Kidney epithelial cell (primary cell): ENCODE measurements at places on chromosomes 5 and 9. TPM values are rescaled to one million over a fixed set of nuclear protein-coding genes. Genes with fewer than 3 reads are reported as not detected.

Gene LCN1
- not detected in 2 replicates for total RNA-seq

Gene LHX3
- total RNA-seq, result not detected in 2 replicates

Gene GCNT4
- total RNA-seq, result 3.2 and 3.8 TPM in 2 replicates

Gene GPX3
- total RNA-seq, result 5.5 and 6.3 TPM in 2 replicates

DNA sequence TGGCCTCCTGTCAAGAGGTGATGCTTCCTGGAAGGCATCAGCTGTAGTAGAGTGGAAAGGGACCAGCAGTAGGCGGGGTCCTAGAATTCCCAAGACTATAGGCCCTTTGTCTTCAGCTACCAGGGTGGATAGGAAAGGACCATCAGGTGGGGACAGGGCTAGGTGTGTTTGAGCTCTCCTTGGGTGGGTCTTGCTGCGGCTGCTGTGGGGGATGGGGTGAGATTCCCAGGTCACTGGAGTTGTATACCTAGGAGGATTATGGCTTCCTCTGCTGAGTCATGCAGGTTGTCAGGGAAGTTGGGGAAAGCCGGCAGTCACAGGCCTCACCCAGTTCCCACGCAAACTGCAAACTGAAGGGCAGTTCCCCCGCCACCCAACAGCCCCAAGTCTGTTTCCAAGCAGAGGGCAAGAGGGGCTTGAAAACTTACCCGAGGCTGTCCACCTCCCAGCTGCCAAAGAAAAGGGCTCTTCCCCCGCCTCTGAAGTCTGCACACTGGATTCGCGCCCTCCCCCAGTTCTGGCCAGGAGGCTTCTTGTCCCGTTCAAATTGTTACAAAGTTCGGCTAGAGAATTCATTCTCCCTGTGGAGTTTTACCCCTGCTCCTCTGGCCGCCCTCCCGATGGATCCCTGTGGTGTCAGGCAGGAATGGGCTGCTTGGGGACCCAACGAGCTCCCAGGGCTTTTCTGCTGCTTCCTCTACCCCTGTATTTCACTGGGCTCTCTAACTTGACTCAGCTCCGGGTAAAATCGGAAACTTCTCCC, 23.0 kb upstream of the ECM2 start:
- DNase-seq, result no peak

- DNase-seq, result no peak
These were observed 35.3 kb downstream of the CLINT1 start for GRCh38 chr5:157823655-157824054.

DNA sequence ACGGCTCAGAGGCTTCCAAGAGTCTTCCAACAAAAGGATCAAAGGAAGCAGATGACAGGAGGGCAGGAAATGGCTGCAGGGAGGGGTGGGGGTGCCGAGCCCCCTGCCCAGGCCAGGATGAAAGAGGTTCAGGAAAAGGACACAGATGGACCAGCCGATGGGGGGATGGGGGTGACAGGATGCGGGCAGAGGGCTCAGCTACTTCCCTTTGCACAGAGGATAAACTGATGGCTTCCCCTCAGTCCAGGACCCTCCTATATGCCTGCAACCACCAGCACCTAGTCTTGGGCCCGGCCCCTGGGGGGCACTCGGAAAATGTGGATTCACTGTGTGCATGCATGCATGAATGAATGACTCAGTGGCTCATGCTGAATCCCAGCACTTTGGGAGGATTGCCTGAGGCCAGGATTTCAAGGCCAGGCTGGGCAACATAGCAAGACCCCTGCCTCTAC, 148.2 kb downstream of the C9orf50 start:
- DNase-seq, result no peak

- no peak for DNase-seq
These were observed 1.2 kb upstream of the IL11RA start for GRCh38 chr9:34650816-34651215.

DNA sequence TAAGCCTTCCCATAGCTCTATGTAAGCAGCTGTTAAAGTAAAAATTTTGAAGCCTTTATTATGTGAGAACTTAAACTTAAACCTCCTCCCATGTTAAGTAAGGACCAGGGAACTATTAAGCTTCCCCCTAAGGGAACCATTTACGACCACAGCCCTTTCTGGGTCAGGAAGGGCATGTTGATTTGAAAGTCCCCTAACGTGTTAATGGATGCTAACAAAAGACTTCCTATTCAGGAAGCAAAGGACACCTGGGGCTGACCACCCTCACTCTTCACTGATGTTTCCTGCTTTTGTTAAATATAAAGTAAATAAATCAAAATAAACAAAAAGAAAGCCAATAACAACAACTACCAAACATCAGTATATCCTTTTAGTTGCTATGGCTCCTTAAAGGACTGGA, 170.6 kb upstream of the RFX3 start:
- DNase-seq, result no peak

DNA sequence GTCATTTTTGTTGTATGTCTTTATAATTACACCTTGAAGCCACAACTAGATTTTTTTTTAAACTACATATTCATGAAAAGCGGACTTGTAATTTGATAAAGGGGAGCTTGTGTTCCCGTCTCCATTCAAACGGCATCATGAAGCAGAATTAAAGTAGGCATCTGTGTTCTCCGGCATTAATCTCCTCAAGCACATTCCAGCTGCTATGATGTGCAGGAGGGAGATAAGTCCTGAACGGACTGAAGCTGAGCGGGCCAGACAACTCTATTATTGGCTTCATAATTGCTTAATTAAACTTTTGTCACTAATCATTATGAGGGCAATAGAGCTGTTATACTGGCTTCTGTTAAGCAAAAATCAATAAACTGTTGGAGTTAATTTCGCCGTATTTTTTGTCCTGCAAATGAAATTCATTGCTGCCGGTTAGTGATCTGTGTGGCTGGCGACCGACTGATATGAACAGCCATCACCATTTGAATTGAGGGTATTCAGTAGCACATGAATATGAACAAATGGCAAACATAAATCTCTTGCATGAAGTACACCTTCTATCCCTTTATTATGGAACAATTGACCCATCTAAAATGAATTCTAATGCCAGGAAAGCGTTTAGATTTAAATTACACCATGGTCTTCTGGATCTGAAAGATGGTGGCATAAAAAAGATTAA, 408.8 kb upstream of the IRX1 start:
- no peak for DNase-seq

DNA sequence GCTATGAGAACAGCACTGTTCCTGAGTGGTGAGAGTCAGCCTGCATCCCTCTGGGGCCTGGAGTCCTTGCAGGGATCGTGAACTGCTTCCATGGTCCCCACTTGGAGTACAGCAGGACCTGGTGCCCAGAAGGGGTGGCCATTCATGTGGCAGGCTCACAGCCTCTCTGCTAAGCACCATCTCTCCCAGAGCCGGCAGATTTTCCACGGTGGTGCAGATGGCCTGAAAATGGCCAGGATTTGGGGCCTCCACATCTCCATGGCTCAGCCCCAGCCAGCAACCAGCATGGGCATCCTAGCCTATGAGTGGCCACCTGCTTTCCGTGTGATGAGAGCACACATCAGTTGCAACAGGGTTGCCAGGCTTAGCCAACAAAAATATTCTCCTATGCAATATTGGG, 33.9 kb upstream of the SEMA4D start:
- no peak for DNase-seq

DNA sequence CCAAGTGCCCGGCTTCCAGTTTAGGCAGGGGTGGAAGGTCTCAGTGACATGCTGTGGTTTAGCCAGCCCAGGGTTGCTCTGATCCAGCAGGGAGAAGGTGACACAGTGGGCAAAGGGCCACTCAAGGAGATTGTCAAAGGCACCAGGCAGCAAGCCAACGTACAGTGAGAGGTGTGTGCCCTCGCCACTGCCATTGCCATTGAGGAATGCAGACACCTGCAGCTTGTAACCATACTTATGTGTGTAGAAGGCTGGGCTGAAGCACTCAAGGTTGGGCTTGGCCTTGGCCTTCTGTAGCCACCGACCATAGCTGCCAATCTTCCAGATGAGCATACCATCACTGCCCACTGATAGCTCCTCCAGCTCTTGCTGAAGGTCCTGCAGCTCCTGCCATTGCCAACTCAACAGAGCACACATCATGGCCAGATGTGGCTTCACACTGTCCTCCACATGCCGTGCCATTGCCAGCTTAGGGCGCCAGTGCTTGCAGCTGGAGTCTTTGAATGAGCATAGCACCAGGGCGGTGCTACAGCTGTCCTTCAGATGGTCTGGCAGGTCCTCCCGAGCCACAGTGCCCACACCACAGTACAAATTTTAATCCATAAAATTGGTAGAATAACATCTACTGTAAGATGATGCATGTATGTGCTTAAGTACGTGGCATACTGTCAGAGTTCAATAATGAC, 59.7 kb upstream of the HMHB1 start:
- no peak for DNase-seq
